Naive thymus-derived CD8-positive, alpha-beta T cell (primary cell): ENCODE measurements at places on chromosomes 6 and 20. TPM values are rescaled to one million over a fixed set of nuclear protein-coding genes. Genes with fewer than 3 reads are reported as not detected.

Gene CCN6
- not detected for total RNA-seq

DNA sequence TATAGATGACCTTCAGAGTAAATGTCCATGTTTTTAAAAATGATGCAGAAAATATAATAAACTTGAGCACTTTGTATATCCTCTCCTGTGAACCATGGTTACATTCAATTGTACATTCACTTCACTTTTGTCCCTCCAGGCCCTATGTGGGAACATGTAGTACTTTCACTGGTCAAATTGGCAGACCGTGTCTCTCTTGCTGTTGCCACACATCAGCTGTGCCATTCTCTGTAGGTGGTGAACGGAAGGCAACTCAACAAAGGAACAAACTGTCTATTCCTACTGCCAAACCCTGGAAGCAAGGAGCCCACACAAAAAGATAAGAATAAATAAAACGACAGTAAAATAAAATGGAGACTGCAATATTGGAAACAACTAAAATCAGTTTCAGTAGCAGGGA is 2.0 kb downstream of the ROS1 start:
- no peak for DNase-seq

DNA sequence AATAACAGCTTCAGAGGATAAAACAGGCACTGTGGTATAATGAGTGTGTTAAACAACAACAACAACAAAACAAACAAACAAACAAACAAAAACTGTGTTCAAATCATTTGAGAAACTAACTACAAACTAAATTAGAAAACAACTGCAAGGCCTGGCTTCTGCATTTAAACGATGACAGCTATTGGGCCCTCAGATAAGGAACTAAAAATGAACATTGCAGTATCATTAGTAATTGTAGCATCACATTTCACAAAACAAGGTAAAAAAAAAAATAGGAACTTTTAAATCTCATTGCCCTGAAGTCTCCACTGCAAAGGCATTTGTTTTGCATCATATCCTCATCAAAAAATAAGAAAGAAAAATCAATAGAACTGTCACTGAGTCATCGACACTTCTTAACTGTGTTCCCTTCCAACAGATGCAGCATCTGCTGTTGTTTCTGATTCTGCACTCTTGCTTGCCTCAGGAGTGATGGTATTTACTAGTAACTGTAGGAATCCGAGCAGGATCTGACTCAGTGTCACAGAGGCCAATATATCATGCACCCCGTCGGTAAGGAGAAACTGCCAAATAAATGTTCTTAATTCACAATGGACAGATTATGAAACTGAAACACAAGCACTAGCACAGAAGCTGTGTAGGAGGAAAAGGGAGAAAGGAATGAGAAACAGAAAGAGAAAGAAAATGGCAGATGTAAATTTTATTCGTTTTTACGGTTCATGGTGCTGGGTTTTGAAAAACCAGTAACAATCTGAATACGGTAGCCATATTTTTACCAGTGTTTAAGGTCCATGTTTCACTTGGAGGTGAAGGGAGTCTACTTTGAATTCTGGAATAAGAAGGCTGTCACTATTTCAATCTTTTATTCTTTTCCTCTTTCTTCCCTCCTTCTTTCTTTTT is 365.7 kb upstream of the EPHA7 start:
- DNase-seq, result no peak

DNA sequence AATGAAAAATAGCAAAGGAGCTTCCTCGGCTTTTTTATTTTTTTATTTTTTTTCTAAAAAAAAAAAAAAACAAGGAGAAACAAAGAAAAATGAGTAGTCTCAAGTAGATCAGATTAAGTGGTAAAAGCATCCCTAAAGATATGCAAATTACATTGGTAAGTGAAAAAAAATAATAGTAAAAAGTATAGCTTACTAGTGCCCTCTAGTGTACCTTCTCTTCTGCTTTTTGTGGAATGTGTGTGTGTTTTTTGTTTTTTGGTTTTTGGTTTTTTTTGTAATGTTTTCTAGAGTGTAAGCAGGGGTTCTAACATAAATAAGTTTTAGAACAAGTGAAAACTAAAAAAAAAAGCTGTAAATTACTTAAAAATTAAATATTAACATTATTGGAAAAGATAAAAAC is 1062.0 kb downstream of the HACE1 start:
- no peak for DNase-seq

DNA sequence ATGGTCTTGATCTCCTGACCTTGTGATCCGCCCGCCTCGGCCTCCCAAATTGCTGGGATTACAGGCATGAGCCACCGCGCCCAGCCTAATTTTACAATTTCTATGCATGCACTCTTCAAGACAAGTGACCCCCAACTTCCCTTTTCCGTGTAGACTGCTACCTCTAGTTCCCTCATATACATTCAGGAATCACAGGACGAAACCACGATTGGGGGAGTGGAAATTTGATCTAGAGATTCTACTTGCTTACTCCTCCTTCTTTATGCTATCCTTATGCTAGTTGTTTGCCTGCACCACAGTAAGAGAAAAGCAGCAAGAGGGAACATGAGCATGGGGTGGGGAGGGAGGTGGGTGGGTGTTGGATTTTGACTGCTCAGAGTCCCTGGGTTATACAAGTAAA is 34.9 kb downstream of the OSTM1 start:
- DNase-seq, result no peak

GRCh38 chr20:21303872-21304586 is 898 bp downstream of the XRN2 start:
- DNase-seq, result no peak

GRCh38 chr6:142886431-142887170 is 58.4 kb downstream of the HIVEP2 start:
- DNase-seq, result no peak

DNA sequence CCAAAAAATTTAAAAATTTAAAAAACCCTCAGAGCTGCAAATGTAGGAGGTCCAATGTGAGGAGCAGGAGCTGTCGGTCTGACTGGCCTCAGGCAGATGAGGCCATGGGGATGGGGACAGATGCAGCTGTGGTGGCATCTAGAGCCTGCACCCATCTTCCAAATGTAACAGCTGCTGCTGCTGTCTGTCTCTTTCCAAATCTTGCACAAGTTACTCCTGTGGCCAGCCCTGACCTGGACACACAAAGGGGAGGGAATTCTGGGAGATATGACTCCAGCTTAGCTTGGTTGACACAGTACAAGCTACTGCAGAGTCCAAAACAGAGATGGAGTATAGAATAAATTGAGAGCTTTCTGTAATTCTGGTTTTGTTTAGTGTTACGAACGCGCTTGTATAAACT is 115.2 kb downstream of the PRND start:
- no peak for DNase-seq

DNA sequence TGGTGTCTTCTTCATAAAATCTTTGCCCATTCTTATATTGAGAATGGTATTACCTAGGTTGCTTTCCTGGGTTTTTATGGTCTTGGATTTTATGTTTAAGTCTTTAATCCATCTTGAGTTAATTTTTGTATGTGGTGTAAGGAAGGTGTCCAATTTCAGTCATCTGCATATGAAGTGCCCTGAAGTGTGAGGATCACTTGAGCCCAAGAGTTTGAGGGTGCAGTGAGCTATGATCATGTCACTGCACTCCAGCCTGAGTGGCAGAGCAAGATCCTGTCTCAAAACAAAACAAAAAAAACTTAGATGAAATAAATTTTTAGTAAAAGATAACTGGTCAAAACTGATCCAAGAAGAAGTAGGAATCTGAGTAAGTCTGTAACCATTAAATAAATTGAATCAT is 215.4 kb downstream of the TBC1D7 start:
- no peak for DNase-seq

- DNase-seq, result no peak
Observed at GRCh38 chr6:16805243-16805950, 44.1 kb upstream of the ATXN1 start.

- DNase-seq, result no peak
Observed at GRCh38 chr20:62774762-62775161, 21.5 kb upstream of the MRGBP start.

GRCh38 chr6:12956991-12957320 is 240.4 kb downstream of the PHACTR1 start:
- DNase-seq, result no peak

DNA sequence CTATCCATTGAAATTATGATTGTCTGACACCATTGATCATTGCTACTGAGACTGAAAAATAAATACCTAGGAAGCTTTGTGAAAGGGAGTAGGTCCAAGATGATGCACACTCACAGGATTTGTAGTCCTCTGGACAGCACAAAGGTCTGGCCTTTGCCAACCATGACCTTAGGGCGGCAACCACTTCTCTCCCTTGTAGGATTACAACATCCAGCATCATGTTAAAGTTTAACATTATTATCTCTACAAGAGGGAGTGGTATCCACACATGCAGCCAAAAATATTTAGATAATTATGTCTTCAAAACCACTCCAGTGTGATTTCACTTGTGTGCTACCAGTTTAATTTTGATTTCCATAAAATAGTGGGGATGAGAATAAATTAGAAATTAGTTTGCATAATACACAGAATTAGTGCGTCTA is 51.1 kb upstream of the NHSL1 start:
- DNase-seq, result no peak

DNA sequence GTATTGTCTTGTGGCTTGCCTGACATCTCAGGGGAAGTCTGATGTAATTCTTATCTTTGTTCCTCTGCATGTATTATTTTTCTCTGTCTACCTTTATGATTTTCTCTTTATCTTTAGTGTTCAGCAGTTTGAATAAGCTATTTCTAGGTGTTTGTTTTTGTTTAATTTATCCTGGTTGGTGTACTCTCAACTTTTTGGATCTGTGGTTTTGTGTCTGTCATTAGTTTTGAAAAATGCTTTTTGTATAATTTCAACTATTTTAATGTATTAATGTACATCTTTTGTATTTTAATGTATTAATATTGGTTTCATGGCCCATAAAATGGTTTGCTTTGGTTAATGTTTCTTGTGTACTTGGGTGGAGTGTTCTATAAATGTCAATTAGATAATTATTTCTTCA is 15.9 kb upstream of the APCDD1L start:
- no peak for DNase-seq

- DNase-seq, result no peak
Observed at GRCh38 chr6:131683479-131683878, 17.7 kb downstream of the OR2A4 start.

Gene TP53INP2
- 1.7 TPM for total RNA-seq

DNA sequence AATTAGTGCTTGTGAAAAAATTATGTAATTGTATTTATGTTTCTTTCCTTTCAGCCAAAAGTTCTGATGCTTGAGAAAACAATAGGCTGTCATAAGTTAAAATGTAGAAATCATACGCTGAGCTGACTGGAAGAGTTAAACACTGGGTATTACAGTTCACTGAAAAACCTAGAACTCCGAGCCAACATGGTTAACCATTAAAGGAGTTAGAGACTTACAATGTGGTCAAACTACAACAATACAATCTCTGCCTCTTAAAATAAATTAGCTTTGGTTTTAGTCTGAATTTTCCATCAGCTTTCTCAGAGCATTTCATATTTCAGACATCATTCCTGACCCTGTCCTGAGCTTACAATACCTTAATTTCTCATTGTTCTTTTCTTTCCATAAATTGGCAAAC is 91.0 kb downstream of the COL12A1 start:
- DNase-seq, result no peak

DNA sequence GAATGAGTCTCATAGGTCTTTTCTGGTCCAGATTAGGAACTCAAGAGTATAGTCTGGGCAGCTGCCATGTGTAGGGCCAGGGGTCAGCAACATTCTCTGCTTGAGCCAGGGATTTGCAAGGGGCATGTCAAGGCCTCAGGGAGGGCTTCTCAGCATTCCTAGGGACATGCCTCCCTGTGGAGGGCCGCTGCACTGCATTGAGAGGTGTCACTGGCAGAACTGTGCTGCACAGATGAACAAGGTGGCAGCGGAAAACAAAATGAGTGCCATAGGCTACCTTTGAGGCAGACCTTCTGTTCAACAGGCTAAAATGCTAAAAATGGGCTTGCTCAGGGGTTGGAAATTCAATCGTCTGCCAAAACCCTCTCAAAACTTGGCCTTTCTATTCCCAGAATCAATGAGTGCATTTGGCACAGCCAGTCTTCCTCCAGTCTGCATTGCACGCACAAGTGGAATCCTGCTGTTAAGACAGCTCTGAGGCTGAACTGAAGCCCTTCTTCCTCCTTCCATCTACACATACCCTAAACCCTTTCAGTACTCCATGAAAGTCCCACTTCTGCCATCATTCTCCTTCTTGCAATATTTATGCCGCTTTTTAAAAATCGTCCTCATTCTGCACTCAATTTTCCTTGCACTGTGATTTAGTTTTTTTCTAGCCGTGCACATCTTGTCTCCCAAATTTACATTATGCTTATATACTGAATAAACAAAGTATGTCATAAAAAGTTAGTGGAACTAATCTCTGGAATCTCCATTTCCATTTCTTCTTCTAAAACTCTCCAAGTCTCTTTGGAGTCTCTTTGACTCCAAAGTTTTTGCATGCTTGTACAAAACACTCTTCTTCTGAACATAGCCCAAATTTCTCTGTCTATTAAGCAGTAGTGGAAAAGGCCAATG is 51.7 kb downstream of the SLC26A8 start:
- DNase-seq, result no peak

Gene KHDC1
- 0.68 TPM for total RNA-seq

- DNase-seq, result no peak
Observed at GRCh38 chr6:57434944-57435343, 117.5 kb downstream of the PRIM2 start.

Gene OR2H1
- total RNA-seq, result not detected
